Activated CD8-positive, alpha-beta T cell treated with anti-CD3 and anti-CD28 coated beads, Interleukin-2, amount 10 ng/mL, durations not matched to agents 7 days and 5 days (primary cell): ENCODE measurements at places on chromosomes 12 and 14. TPM values are rescaled to one million over a fixed set of nuclear protein-coding genes. Genes with fewer than 3 reads are reported as not detected.
A peak's percentile ranks its signal among the peaks of the same experiment; 100 is the strongest.

- H3K36me3 ChIP-seq: no peaks in the 10 kb centered on the region
- DNase-seq: no peak
- H3K27ac ChIP-seq: no peak overlapping the region
- no peaks in the 10 kb centered on the region for H3K4me1 ChIP-seq
- no peak overlapping the region for H3K4me3 ChIP-seq
Observed at GRCh38 chr12:41585784-41586183, 397.7 kb downstream of the PDZRN4 start.

- no peak overlapping the region for H3K4me3 ChIP-seq
- peaks cover 12% of the 10 kb centered on the region for H3K27me3 ChIP-seq
- no peaks in the 10 kb centered on the region for H3K36me3 ChIP-seq
- H3K27ac ChIP-seq: no peak overlapping the region
Observed at GRCh38 chr14:96681829-96682228, 115.4 kb upstream of the VRK1 start.

GRCh38 chr12:114726092-114726710 lies 42.2 kb upstream of the TBX3 start:
- H3K4me1 ChIP-seq: no peaks in the 10 kb centered on the region
- no peak overlapping the region for H3K4me3 ChIP-seq
- no peak overlapping the region for H3K27ac ChIP-seq
- DNase-seq: no peak

- no peak for DNase-seq
- no peak overlapping the region for H3K27ac ChIP-seq
- no peak overlapping the region for H3K4me3 ChIP-seq
- H3K36me3 ChIP-seq: no peaks in the 10 kb centered on the region
Observed at GRCh38 chr12:13190275-13190674, 6.3 kb upstream of the EMP1 start.

- H3K4me1 ChIP-seq: peaks cover 29% of the 10 kb centered on the region
- no peak overlapping the region for H3K4me3 ChIP-seq
- DNase-seq: no peak
- peaks cover 7% of the 10 kb centered on the region for H3K27me3 ChIP-seq
- H3K27ac ChIP-seq: no peak overlapping the region
- peaks cover 2% of the 10 kb centered on the region for H3K36me3 ChIP-seq
Observed at GRCh38 chr14:91897106-91897701, 29.9 kb upstream of the TC2N start.

The GNPTAB gene
- total RNA-seq: 109 TPM

The DRAM1 gene
- total RNA-seq: 2.6 TPM

DNA sequence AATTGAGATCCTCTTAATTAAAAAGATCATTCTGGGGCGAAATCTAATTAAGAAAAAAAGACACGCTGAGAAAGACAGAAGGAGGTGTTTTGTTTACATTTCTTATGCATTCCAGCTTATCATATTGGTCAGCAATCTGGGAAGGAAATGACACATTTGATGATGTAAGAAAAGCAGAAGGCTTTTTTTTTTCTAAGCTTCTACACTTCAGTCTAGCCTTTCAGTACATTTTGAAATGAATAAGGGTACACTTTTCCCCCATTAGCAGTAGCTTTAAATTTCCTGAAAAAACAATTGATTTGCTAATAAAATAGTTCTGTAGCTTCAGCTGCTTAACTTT lies 5.9 kb upstream of the GSC start:
- H3K27ac ChIP-seq: no peak overlapping the region
- peaks cover 17% of the 10 kb centered on the region for H3K36me3 ChIP-seq
- no peak for DNase-seq
- peaks cover 69% of the 10 kb centered on the region for H3K27me3 ChIP-seq
- no peaks in the 10 kb centered on the region for H3K4me1 ChIP-seq
- H3K4me3 ChIP-seq: no peak overlapping the region

The GZMB gene
- 354 TPM for total RNA-seq

DNA sequence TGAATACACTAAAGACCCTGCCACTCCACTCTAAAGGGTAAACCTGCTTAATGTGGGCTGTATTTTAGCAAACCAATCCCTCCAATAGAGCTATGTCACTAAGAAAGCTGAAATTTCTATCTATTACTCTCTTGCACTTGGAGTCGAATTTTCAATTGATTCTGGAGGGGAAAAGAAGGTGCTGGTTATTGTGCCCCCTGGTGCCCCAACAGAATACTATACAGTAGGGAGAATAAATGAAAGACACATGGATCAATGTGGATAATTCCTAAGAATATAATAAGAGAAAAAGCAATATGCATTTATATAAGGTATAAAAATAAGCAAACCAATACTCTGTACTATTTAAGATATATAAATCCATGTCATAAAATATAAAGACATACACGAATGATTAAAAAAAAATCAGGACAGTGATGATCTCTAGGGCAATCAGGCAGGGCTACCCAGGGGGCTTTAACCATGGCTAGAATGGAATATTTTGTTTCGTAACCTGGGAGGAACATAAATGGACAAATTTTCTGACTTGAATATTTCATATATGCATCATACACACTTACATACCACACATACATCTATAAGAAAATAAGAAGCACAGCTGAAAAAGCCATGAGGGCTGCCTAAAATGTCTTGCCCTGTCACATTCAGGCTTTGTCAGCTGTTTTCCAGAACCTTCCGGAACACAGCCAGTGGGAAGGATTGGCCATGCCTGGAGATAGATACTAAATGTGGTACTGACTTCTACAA lies 54.4 kb downstream of the EFCAB11 start:
- H3K36me3 ChIP-seq: no peaks in the 10 kb centered on the region
- no peak overlapping the region for H3K4me3 ChIP-seq
- no peaks in the 10 kb centered on the region for H3K27me3 ChIP-seq
- peaks cover 11% of the 10 kb centered on the region for H3K4me1 ChIP-seq
- H3K27ac ChIP-seq: no peak overlapping the region

- H3K4me1 ChIP-seq: peaks cover 4% of the 10 kb centered on the region
- peak; percentile 85 for DNase-seq
- H3K27me3 ChIP-seq: peaks cover 30% of the 10 kb centered on the region
- H3K4me3 ChIP-seq: no peak overlapping the region
- H3K27ac ChIP-seq: no peak overlapping the region
- H3K36me3 ChIP-seq: no peaks in the 10 kb centered on the region
Observed at GRCh38 chr14:20857630-20858261, 33.4 kb upstream of the RNASE3 start.

- no peak for DNase-seq
- H3K4me1 ChIP-seq: no peaks in the 10 kb centered on the region
- H3K36me3 ChIP-seq: no peaks in the 10 kb centered on the region
- peaks cover 5% of the 10 kb centered on the region for H3K27me3 ChIP-seq
- no peak overlapping the region for H3K4me3 ChIP-seq
- no peak overlapping the region for H3K27ac ChIP-seq
Observed at GRCh38 chr12:81722004-81722403, 37.1 kb downstream of the PPFIA2 start.

- H3K4me1 ChIP-seq: no peaks in the 10 kb centered on the region
- no peak overlapping the region for H3K4me3 ChIP-seq
- H3K36me3 ChIP-seq: no peaks in the 10 kb centered on the region
- H3K27ac ChIP-seq: no peak overlapping the region
- DNase-seq: no peak
- H3K27me3 ChIP-seq: peaks cover 6% of the 10 kb centered on the region
Observed at GRCh38 chr14:63573581-63573980, 30.4 kb upstream of the PPP2R5E start.

The MYO1H gene
- total RNA-seq: not detected

DNA sequence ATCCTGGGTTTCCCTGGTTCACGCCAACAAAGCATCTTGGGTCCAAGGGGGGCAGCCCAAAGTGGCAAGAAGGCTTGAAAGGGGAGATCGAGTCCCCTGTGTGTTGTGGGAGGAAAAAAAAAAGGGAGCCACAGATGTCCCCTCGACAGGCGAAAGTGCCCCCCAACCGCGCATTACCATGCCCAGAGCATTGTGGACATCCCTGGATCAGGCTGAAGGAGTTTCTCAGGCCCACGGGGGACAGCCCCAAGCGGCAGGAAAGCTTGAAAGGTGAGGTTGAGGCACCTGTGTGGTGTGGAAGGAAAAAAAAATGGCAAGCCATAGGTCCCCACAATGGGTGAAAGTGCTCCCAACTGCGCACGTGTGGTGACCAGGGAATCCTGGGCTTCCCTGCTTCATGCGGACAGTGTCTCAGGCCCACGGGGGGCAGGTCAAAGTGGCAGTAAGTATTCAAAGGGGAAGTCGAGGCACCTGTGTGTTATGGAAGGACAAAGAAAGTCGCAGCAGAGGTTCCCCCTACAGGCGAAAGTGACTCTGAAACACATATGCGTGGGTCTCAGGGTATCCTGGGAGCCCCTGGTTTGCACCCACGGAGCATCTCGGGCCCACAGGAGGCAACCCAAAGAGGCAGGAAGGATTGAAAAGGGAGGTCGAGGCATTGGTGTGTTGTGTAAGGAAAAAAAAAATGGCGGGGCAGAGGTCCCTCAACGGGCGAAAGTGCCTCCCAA lies 580.1 kb downstream of the ALG10 start:
- H3K36me3 ChIP-seq: no peaks in the 10 kb centered on the region
- no peaks in the 10 kb centered on the region for H3K27me3 ChIP-seq
- no peak for DNase-seq
- no peak overlapping the region for H3K4me3 ChIP-seq

- H3K27ac ChIP-seq: peak overlapping the region; percentile 94
- DNase-seq: no peak
- peaks cover 10% of the 10 kb centered on the region for H3K36me3 ChIP-seq
- peaks cover 32% of the 10 kb centered on the region for H3K4me1 ChIP-seq
- no peaks in the 10 kb centered on the region for H3K27me3 ChIP-seq
- peak overlapping the region; percentile 92 for H3K4me3 ChIP-seq
Observed at GRCh38 chr12:10214136-10214894, 1.6 kb downstream of the GABARAPL1 start.

The PROX2 gene
- total RNA-seq: 0.13 TPM

DNA sequence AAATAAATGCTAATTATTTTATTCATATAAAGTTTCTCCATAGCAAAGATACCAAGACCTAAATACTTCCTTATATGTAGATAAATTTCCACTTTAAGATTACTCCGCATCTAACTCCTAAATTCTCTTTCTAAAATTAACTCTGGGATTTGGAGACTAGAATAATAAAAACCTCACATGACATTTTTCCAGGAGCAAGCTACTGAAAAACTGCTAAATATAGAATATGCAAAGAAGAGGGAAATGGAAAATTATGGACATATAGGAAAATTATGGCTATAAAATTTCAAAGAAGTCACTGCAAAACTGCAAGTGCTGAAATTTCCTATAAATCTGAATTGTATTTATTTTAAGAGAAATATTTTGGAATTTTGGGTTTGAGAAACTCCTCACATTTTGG lies 186.2 kb downstream of the DUSP6 start:
- H3K27me3 ChIP-seq: no peaks in the 10 kb centered on the region
- H3K4me3 ChIP-seq: no peak overlapping the region
- H3K27ac ChIP-seq: no peak overlapping the region
- peaks cover 13% of the 10 kb centered on the region for H3K4me1 ChIP-seq

GRCh38 chr12:91889910-91890309 lies 255.7 kb downstream of the BTG1 start:
- no peaks in the 10 kb centered on the region for H3K27me3 ChIP-seq
- H3K4me1 ChIP-seq: no peaks in the 10 kb centered on the region
- H3K27ac ChIP-seq: no peak overlapping the region
- no peak overlapping the region for H3K4me3 ChIP-seq
- no peaks in the 10 kb centered on the region for H3K36me3 ChIP-seq

- no peaks in the 10 kb centered on the region for H3K27me3 ChIP-seq
- no peaks in the 10 kb centered on the region for H3K4me1 ChIP-seq
- DNase-seq: no peak
- H3K4me3 ChIP-seq: no peak overlapping the region
- H3K36me3 ChIP-seq: no peaks in the 10 kb centered on the region
Observed at GRCh38 chr12:22082190-22082701, 36.2 kb downstream of the CMAS start.

The DTX1 gene
- not detected for total RNA-seq

GRCh38 chr12:58026426-58026825 lies 85.1 kb downstream of the ATP23 start:
- no peaks in the 10 kb centered on the region for H3K36me3 ChIP-seq
- no peak overlapping the region for H3K27ac ChIP-seq
- DNase-seq: no peak
- H3K4me3 ChIP-seq: no peak overlapping the region

The SLC6A15 gene
- total RNA-seq: not detected

- H3K4me3 ChIP-seq: no peak overlapping the region
- no peak for DNase-seq
- H3K4me1 ChIP-seq: no peaks in the 10 kb centered on the region
- H3K36me3 ChIP-seq: no peaks in the 10 kb centered on the region
Observed at GRCh38 chr14:37668646-37669045, 73.2 kb downstream of the TTC6 start.

- no peaks in the 10 kb centered on the region for H3K27me3 ChIP-seq
- H3K4me3 ChIP-seq: no peak overlapping the region
Observed at GRCh38 chr12:24244801-24245200, 295.3 kb upstream of the SOX5 start.

The RNASE11 gene
- total RNA-seq: not detected

- H3K36me3 ChIP-seq: no peaks in the 10 kb centered on the region
- no peak for DNase-seq
- no peak overlapping the region for H3K4me3 ChIP-seq
- no peaks in the 10 kb centered on the region for H3K27me3 ChIP-seq
Observed at GRCh38 chr12:39846971-39847650, 227.5 kb upstream of the ABCD2 start.

DNA sequence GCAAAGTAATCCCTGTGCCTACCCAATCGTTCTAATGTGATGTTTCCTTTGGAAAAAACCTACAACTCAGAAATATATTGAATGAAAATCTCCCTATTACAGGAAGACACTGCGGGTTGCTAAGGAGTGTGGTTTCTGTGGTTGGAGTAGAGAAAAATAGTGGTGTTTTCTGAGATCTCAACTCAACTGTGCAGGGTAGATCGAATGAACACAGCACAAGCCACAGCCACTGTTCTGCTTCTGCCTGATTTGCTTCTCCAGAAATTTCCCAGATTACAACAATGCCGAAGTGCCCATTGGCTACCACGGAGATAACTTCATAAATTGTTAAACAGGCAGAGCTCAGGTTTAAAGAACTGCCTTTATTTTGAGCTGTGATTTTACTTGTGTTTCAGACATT lies 480.4 kb downstream of the DIO2 start:
- H3K4me3 ChIP-seq: no peak overlapping the region
- H3K36me3 ChIP-seq: no peaks in the 10 kb centered on the region
- no peak overlapping the region for H3K27ac ChIP-seq
- H3K27me3 ChIP-seq: no peaks in the 10 kb centered on the region
- DNase-seq: no peak

GRCh38 chr12:101078536-101079285 lies 131.3 kb downstream of the SLC5A8 start:
- DNase-seq: no peak
- H3K4me1 ChIP-seq: no peaks in the 10 kb centered on the region

GRCh38 chr14:104505085-104506074 lies 74.2 kb upstream of the C14orf180 start:
- H3K27ac ChIP-seq: no peak overlapping the region
- H3K27me3 ChIP-seq: no peaks in the 10 kb centered on the region
- no peaks in the 10 kb centered on the region for H3K4me1 ChIP-seq
- no peak for DNase-seq
- no peak overlapping the region for H3K4me3 ChIP-seq
- no peaks in the 10 kb centered on the region for H3K36me3 ChIP-seq

The TSPAN19 gene
- not detected for total RNA-seq

The TCP11L2 gene
- total RNA-seq: 6.4 TPM

DNA sequence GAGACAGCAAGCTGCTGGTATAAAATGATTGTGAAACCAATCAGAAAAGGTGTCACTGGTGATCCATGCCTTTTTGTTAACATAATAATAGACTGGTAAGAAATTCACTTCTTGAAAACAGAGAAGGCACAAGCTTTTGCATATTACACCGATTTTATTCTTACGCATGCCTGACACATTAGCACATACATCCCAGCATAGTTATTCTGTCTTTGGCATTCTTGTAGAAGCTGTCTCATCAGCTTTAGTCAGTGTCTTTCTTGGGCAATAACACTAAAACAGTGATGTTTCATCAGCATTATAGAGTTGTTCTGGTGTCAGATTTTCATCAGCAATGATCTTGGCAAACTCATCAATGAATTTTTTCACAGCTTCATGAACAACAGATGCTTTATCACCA lies 283.4 kb upstream of the TMTC1 start:
- no peaks in the 10 kb centered on the region for H3K4me1 ChIP-seq
- H3K27ac ChIP-seq: no peak overlapping the region
- no peaks in the 10 kb centered on the region for H3K27me3 ChIP-seq
